ENCODE measurements at places on chromosomes 12 and 14.
A peak's percentile ranks its signal among the peaks of the same experiment; 100 is the strongest.

DNA sequence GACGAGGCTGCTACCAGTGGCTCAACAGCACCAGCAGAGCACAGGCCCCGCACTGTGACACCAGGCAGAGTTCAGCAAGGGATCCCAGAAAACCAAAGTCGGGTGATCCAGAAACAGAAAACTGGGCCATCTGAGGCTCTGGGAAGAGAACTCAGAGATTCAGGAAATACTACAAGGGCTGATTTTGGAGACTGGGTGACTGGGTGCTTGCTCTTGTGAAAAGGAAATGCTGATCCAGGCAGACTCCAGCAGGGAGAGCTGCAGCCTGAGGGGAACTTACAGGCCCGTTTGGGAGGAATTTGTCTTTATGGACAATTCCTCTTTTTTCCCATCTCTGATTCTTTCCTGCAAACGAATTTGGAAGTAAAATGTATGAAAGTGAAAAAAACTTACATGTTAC lies 28.2 kb downstream of the FOXN3 start:
- DNase-seq: no peak

DNA sequence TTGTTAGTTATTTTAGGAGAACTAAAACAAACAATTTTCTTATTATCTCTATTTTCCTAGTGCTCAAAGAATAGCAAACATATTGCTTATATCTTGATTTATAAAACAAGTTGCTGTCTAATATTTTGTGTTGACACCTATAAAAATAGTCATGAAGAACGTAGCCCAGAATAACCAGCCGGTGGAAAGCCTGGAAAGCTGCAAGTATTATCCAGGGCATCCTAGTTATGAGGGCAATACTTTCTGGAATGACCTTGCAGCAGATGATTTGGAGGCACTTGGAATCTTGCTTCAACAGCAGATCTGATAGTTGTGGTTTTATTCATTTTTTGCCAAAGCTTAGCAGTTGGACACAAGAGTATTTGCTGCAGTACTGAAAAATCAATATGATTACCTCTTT lies 948.7 kb downstream of the LRFN5 start:
- no peak for DNase-seq

DNA sequence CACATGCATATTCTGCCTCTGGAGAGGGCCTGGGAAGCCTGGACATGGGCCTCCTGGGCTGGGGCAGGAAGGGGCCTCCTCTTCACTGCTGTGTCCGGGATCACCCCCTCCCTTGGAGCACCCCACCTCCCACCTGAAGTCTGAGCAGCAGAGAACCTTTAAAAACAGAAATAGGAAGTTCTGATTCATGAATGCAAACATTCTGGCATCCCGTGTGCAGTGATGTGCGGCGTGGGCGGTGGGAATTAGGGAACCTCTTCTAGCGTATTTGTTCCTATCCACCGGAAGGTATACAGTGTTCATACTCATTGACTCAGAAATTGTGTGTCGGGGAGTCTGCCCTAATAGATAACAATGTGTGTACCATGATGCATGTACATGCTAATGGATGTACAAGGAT lies 46.2 kb downstream of the C14orf132 start:
- DNase-seq: no peak

GRCh38 chr12:106269150-106269771 lies 21.4 kb upstream of the CKAP4 start:
- no peak for DNase-seq

DNA sequence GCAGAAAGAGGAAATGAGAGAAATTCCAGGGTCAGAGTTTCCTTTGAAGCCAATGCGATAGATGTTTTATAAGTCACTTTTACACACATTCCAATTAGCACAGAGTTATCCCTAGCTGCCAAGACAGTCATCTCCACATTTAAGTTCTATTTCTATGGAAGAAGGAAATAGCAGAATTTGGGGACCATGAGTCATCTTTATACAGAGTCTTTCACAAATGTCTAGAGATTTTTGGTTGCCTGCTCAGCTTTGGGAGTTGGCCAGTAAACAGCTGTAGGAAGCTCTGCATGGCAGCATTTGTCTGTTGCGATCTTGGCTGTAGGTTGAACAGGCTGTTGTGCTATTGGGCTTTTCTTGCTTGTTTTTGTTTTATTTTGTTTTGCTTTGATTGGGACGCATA lies 884.3 kb downstream of the GALC start:
- DNase-seq: peak; percentile 2

DNA sequence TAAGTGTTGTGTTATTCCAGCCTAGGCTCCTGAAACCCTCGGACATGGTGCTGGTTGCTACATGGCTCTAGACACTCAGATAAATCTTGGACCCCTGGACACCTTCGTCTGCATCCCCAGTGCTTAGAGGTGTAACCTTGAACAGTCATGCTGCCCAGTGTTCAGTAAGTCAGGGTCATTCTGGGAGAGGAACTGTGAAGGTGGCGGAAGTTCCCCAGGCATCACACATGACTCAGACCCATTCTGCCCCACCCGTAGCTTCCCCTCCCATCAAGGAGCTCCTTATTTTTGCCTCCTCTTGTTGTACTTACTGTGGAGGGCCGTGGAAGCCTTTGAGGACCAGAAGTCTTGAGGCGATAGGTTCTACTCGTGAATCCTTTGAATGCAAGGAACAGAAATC lies 18.1 kb upstream of the SSPN start:
- DNase-seq: no peak

DNA sequence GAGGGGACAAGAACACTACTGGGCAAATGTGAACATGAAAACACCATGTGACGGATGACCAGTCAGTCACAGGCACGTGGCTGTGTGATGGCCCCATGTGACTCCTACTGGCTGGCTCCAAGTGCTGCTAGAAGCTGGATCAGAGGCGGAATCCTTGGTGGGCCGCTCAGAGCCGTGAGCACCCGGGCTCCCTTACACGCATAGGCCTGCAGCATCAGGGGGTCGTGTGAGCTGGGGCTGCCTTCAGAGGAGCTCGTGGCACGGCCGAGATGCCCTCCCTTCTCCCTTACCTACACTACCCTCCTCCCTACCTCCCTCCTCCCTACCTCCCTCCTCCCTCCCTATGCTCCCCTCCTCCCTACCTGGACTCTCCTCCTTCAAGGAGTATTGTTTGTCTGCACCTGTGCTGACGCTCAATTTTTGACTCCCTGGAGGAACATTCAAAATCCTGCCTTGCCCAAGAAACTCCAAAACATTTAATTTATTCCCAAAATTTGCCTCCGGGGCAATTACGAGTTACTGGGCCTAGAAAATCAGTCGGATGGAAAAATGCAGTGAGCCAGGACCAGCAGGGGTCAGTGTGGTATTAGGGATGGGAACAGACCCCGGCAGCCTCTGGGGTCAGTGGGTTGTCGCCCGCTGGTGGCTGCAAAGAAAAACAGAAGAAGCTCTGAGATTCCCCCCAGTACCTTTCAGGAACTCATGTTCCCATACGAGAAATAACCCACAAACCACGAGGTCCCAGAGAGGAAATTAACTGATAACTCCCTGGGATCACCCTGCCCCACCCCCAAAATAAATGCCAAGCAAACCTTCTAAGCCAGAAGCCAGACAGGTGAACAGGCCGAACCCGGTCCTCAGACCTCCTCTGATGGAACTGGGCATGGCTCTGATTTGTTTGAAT lies 61.3 kb downstream of the C14orf132 start:
- peak; percentile 71 for DNase-seq

- peak; percentile 63 for DNase-seq
Observed at GRCh38 chr12:13230500-13230899, 34.0 kb downstream of the EMP1 start.

All from AG09319 (cell line).